MCF 10A (cell line): ENCODE measurements at places on chromosomes 6 and 20. TPM values are rescaled to one million over a fixed set of nuclear protein-coding genes. Genes with fewer than 3 reads are reported as not detected.

DNA sequence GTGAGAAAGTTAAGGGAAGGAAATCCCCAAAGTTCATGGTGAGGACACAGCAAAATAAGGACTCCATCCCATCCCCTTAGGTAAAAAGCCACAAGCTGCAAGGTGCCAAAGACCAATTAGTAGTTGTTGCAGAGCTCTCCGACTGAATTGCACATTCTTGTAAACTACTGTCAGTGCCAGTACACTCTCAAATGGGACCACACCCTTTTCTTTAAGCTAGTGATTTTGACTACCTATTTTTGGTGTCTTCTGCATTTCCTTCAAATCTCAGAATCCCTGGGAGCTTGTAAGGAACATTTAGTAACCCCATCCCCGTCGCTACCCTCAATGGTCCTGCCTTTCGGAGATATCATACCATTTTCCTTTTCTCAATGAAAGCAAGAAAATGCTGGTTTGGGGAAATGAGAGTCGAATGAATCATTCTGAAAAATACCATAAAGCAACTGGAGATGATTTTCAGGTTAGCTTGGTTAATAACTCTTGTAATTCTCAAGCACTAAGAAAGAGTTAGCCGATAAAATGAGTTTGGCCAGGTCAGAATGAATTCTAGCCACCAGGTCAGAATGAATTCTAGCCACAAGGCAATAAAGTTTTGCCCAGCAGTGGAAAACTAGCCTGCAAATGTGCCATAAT, 5.2 kb upstream of the HMGN3 start:
- DNase-seq, result no peak

- DNase-seq, result no peak
Observed at GRCh38 chr6:111673937-111674336, 68.3 kb upstream of the TRAF3IP2 start.

RAET1E gene
- 28.9 and 37.6 TPM in 2 replicates for total RNA-seq

- no peak for DNase-seq
Observed at GRCh38 chr20:22575737-22576136, 8.6 kb downstream of the FOXA2 start.

GRCh38 chr6:87257046-87257445, 65.3 kb upstream of the SMIM8 start:
- no peak for DNase-seq

- no peak for DNase-seq
Observed at GRCh38 chr20:37313546-37314091, 24.2 kb downstream of the MANBAL start.

ZSCAN9 gene
- total RNA-seq, result 13.7 and 15.6 TPM in 2 replicates

GRCh38 chr20:45462711-45463509, 6.6 kb upstream of the WFDC2 start:
- no peak for DNase-seq

- DNase-seq, result no peak
Observed at GRCh38 chr20:20404633-20405032, 36.7 kb downstream of the INSM1 start.

DNA sequence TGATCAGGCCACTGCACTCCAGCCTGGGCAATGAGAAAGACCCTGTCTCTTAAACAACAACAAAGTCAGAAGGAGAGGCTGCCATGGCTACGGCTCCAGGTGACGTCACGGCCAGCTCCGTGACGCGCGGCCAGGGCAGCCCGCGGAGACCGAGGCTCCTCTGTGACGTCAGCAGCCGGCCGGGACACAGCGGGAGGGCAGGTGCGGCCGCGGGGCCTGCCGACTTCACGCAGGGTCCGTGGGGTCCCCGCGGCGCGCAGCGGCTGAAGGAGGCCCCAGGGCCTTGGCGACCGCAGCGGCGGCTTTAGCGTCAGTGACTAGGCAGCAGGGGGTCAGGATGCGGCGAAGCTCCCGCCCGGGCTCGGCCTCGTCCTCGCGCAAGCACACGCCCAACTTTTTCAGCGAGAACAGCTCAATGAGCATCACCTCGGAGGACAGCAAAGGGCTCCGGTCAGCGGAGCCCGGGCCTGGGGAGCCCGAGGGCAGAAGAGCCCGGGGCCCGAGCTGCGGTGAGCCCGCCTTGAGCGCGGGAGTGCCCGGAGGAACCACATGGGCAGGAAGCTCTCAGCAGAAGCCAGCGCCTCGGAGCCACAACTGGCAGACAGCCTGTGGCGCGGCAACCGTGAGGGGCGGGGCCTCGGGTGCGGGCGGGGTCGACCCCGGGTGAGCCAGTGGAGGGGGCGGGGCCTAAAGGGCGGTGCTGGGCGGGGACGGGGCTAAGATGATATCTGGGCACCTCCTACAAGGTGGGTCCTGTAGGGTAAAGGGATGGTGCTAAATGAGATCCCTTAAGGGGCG, at the start of gene SPAG4:
TSS of gene SPAG4 (plus strand) at position 163 of the 798 bp plus-strand sequence. CDS start at position 338, 175 bp downstream.
- peak; percentile 100 for DNase-seq

CFB gene
- total RNA-seq, result 24.5 and 24.6 TPM in 2 replicates

- no peak for DNase-seq
Observed at GRCh38 chr6:35087361-35088280, 53.5 kb downstream of the TCP11 start.

GRCh38 chr20:13671916-13672378, 33.2 kb upstream of the TASP1 start:
- peak; percentile 31 for DNase-seq

GNRH2 gene
- total RNA-seq, result 0.88 and 1.0 TPM in 2 replicates

TREM1 gene
- 9.9 and 15.8 TPM in 2 replicates for total RNA-seq

PREX1 gene
- 0.05 TPM in 1 of 2 replicates, not detected in the other for total RNA-seq

GRCh38 chr6:116008470-116009243, 52.0 kb downstream of the FRK start:
- peak; percentile 67 for DNase-seq

- DNase-seq, result no peak
Observed at GRCh38 chr6:168139121-168139520, 60.1 kb upstream of the FRMD1 start.

POM121L2 gene
- not detected in 2 replicates for total RNA-seq

CAP2 gene
- total RNA-seq, result 12.3 and 14.3 TPM in 2 replicates

MEI4 gene
- not detected in 2 replicates for total RNA-seq

CDH4 gene
- total RNA-seq, result 25.0 and 44.8 TPM in 2 replicates

DNA sequence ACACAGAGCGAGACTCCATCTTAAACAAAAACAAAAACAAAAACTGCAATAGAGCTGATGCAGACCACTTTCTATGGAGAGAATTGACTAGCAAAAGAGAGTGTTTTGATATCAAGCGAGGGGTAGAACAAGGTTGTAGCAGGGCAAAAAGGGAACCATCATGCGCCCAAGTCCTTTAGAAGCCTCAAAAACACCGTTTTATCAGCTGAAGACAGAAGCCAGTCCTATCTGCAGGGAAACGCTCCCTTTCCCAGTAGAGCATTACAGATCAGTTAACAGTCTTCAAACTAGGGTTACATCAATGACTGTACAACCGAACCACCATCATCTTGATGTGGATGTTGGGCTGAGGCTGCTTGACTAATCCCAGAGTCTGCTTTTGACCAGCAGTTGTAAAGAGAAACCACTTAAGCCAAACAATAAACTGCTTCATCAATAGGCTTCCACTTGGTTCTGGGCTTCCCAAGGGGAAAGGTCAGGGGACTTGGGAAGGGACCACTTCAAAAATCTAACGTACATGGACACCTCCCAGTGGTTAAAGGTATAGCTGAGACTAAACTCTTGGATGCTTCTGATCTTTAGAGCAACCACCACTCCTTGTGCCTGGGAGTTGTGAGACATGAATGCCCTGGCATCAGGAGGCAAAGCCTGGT, 59.6 kb upstream of the SPDEF start:
- no peak for DNase-seq

KLHDC3 gene
- 35.6 and 39.2 TPM in 2 replicates for total RNA-seq

GRCh38 chr6:148448369-148449012, 105.9 kb downstream of the SASH1 start:
- no peak for DNase-seq

- DNase-seq, result no peak
Observed at GRCh38 chr6:114952229-114952628, 609.4 kb upstream of the HS3ST5 start.

- no peak for DNase-seq
Observed at GRCh38 chr20:38291966-38292365, 12.0 kb upstream of the BPI start.
